NCI-H2081 treated with DMSO at 0.1 percent for 48 hours (cell line): ENCODE measurements at places on chromosomes 4 and X.

DNA sequence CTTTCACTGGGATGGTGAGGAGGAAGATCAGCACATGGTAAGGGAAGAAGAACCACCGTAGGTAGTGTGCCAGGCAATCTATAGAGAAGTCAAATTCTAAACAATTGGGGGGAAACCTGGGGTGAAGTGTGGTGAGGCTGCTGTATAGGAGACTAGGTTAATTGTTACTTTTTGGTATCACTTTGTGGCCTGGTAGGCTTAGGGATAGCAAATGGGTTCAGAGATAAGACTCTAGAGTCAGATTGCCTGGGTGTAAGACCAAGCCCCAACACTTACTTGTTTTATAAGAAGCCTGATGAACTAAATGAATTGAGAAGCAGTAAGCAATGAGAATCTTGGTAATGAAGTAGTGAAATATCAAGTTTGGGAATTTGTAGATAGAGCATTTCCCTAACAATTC lies 8.7 kb downstream of the SMAD1 start:
- no peak for DNase-seq

- no peak for DNase-seq
These were observed 68.5 kb downstream of the GAB1 start for GRCh38 chr4:143405075-143405730.

- no peak for DNase-seq
These were observed 247.4 kb upstream of the CTSO start for GRCh38 chr4:156201050-156201449.

GRCh38 chr4:142523111-142523510 lies 323.0 kb downstream of the INPP4B start:
- no peak for DNase-seq

GRCh38 chrX:16711893-16712547 lies 449 bp downstream of the CTPS2 start:
- DNase-seq: no peak

DNA sequence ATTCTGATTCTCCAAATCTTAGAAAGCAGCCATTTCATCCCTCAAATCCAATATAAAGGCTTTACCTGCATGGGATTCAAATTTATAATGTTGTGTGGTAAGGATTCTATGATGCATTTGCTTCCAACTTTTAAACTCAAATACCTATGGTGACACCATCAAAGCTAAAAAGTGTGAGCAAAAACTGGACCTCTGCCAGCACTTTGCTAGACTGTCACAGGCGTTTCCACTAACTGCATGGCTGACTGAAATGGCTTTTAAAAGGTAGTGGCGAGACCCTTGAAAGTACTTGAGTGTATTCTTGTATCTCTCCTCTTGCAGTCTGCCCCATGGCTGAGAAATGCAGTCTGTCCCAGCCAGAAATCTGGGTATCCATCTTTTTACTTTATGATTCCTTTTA lies 169.4 kb downstream of the AMELX start:
- DNase-seq: no peak
